ENCODE measurements at places on chromosomes 11 and 22.
A peak's percentile ranks its signal among the peaks of the same experiment; 100 is the strongest.

- no peak for DNase-seq
Measured at GRCh38 chr22:18994701-18995326, 58.7 kb upstream of the PRODH start.

DNA sequence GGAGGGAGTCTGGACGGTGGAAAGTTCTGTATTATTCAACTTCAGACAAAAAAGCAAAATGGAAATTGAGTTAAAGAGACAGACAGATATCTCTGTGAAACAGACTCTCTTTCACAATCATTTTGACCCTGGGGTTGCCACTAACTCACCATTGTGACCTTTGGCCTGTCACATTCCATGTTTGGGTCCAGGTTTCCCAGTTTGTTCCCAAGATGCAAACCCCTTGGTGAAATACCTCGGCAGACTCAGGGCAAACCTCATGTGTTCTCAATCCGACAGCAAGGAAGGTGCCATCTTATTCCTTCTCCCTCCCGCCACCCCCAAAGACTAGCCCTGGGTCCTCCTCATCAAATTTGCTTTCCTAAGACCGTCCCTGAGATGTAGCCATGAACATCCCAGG, 41.8 kb downstream of the GALNT18 start:
- DNase-seq, result no peak

- DNase-seq, result no peak
Measured at GRCh38 chr11:35118906-35119305, 20.1 kb upstream of the CD44 start.

- DNase-seq, result no peak
Measured at GRCh38 chr11:125489166-125489565, 6.9 kb downstream of the FEZ1 start.

DNA sequence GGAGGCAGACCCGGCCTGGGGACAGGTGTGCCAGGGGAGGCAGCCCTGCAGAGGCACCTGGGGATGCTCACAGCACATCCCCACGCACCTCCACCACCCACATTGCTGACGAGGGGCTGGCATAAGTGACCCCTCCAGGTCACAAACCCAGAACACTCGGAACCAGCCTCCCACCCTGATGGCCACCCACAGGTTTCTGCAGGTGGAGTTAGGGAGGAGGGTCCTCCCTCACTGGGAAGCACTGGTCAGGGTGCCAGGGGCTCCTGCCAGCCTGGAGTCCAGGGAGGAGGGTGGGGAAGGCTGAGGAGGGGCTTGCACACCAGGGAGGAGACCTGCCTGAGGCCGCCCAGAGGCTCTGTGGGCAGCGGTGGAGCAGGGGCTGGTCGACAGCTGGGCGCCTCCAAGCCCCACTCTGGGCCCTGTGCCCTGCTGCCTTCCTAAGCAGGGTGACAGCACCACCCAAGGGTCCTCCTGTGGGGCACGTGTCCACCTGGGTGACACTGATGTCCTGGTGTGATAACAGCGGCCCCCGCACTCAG, 51.0 kb upstream of the CARS1 start:
- DNase-seq, result no peak

GRCh38 chr11:84866922-84867321, 760.2 kb downstream of the DLG2 start:
- DNase-seq, result no peak

DNA sequence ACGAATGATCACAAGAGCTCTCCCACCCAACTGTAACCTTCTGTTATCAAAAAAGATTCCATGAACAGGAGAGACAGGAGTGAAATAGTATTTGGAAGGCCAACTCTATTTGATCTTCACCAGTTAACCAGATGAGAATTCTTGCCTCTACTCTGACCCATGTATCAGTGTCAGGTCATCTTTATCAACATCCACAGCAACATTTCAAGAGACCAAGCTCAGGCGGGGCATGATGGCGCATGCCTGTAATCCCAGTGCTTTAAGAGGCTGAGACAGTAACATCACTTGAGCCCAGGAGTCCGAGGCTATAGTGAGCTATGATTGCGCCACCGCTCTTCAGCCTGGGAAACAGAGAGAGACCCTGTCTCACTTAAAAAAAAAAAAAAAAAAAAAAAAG, 62.3 kb downstream of the GAB2 start:
- DNase-seq, result no peak

- DNase-seq, result peak; percentile 45
Measured at GRCh38 chr11:57459164-57460021, 935 bp upstream of the RTN4RL2 start.

DNA sequence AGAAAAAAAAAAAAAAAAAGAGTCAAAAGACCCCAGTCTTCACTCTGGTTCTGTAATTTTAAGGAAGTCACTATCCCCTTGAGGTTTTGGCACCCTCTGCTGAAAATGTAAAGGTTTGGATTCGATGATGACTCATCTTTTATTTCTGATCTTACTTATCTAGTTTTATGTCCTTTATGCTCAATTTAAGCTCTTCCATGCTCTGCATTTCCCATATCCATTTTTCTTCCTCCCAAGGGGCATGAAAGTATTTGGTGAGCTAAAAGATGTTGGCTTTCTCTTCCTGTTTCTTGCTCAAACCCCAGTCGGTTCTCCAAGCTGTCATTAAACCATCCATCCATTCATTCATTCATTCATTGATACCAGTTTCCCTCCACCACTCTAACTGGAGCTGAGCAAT, 61.0 kb upstream of the CDON start:
- DNase-seq, result no peak

DNA sequence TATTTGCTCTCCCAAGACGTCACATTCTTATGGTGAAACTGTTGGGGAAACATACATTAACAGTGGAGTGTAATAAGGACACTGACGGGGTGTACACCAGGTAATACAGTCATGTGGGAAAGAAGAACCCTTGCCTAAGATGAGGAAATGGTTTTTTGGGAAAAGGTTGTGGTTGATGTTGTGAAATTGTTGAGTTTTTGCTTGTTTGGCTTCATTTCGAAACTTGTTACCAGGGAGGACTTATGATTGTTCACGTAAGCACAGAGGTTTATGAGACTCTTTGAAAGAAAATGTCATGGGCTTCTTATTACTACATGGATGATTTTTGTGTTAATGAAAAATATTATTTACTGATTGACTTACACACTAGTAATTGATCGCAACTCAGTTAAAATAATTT, 16.8 kb downstream of the ANO3 start:
- DNase-seq, result no peak

- no peak for DNase-seq
Measured at GRCh38 chr11:78784321-78785061, 209.8 kb upstream of the NARS2 start.

DNA sequence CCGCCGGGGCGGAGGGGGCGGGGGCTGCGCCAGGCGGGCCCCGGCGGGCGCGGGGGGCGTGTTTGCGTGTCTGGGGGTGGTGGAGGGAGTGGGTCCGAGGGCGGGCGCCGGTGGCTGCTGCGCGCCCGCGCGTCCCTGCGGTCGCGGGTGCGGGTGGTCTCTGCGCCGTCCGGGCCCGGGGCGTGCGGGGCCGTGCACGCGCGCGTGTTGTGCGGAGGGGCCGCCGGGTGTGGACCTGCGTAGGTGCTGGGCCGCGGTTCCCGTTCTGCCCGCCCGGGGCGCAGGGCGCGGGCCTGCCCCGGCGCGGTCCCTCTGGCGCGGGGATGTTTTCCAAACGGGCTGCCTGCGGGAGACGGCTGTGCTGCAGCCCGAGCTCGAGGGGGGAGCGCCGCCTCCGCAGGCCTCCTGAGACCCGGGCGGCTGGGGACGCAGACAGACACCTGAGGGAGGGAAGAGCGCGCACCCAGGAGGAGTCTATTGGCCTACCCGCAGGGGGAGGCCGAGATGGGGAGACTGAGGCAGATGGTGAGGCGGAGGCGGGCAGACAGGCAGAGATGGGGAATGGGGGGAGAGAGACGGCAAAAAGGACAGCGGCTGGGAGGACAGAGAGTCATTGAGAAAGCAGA, 442 bp downstream of the PELI3 start:
- peak; percentile 73 for DNase-seq

- DNase-seq, result no peak
Measured at GRCh38 chr11:61701242-61701886, 21.2 kb downstream of the DAGLA start.

- DNase-seq, result no peak
Measured at GRCh38 chr22:31938296-31938695, 6.0 kb upstream of the YWHAH start.

- no peak for DNase-seq
Measured at GRCh38 chr11:11522591-11522990, 99.2 kb downstream of the GALNT18 start.

Data from GM20000 (cell line).